Occipital lobe (tissue), 3 donors: ENCODE measurements at places on chromosomes 16 and 17. TPM values are rescaled to one million over a fixed set of nuclear protein-coding genes. Genes with fewer than 3 reads are reported as not detected.

DNA sequence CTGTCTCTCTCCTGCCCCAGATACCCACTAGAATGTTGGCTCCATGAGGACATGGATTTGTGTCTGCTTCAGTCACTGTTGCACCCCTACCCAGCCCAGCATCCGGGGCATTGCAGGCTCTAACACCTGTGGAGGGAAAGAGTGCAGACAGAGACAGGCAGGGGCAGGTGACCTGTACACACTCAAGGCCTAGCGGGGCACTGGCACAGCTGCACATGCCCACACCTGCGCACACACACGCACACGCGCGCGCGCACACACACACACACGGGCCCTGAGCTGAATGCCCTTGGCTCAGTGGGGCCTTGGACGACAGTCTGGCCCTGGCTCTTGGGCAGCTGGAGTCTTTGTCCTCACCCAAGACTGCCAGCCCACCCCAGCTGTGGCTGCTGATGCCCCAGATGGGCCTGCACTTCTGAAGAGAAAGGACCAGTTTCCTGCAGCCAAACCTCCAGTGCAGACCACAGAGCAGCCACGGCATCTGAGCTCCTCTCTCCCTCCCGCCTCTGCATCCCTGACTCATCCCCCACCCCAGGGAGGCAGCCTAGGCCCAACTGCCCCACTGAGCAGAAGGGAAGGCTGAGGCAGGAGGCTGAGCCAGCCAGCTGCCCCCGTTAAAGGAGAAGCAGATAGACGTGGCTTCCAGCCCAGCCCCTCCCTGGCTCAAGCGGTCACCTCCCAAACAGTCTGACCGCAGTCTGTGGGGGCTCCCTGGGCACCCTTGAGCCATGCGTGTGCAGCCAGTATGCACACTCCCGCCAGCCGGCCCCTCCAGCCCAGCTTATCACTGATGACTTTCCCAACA is 12.3 kb upstream of the RAI1 start:
- DNase-seq, result no peak

- no peak for DNase-seq
Measured at GRCh38 chr17:81058263-81058871, 23.4 kb downstream of the BAIAP2 start.

GRCh38 chr17:44795421-44795820 is 34.7 kb downstream of the GJC1 start:
- DNase-seq, result no peak

- no peak for DNase-seq
Measured at GRCh38 chr16:85090873-85091521, 21.3 kb downstream of the CIBAR2 start.

- no peak for DNase-seq
Measured at GRCh38 chr17:50311483-50311882, 34.4 kb upstream of the XYLT2 start.

DNA sequence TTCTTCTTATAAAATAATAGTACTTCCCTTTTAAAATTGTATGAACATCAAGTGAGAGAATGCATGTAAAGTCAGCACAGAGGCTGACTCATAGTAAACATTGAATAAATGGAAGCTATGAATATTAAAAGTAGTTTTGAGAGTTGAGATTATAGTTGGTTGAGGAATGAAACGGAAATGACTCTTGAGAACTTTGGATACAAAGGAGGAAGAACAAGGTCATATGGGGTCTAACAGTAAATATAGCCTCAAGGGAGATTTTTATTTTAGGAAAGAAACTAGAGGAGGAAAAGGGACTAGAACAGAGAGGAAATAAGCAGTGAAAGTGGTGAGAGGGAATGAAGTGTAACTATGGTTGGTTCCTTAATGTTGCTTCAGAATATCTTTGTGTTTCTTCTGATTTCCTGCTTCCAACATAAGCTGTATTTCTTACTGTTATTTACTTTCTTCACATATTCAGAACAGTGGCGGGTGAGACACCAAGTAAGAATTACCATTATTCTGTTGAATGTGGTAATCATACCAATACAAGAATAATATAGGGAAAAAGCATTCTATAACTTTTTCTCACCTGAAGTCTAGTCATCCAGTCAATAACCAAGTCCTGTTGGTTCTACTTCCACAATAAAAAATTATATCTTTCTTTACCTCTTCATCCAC is 165.1 kb downstream of the CHD9 start:
- no peak for DNase-seq

- no peak for DNase-seq
Measured at GRCh38 chr17:3474212-3474611, 1.6 kb upstream of the ASPA start.

The PERCC1 gene
- not detected for total RNA-seq

The ARL4D gene
- 46.5 TPM for total RNA-seq

The KRTAP9-4 gene
- total RNA-seq, result not detected

The SLC12A3 gene
- total RNA-seq, result not detected

The OTOP2 gene
- not detected for total RNA-seq
